Kidney epithelial cell (primary cell): ENCODE measurements at places on chromosomes 7 and 10. TPM values are rescaled to one million over a fixed set of nuclear protein-coding genes. Genes with fewer than 3 reads are reported as not detected.

DNA sequence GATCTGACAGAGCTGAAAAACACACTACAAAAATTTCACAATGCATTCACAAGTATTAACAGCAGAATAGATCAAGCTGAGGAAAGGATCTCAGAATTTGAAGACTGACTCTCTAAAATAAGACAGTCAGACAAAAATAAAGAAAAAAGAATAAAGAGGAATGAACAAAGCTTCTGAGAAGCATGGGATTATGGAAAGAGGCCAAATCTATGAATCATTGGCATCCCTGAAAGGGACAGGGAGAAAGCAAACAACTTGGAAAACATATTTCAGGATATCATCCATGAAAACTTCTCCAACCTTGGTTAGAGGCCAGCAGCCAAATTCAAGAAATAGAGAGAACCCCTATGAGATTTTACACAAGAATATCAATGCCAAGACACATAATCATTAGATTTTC lies 804.8 kb upstream of the IGFBP3 start:
- no peak for DNase-seq

DNA sequence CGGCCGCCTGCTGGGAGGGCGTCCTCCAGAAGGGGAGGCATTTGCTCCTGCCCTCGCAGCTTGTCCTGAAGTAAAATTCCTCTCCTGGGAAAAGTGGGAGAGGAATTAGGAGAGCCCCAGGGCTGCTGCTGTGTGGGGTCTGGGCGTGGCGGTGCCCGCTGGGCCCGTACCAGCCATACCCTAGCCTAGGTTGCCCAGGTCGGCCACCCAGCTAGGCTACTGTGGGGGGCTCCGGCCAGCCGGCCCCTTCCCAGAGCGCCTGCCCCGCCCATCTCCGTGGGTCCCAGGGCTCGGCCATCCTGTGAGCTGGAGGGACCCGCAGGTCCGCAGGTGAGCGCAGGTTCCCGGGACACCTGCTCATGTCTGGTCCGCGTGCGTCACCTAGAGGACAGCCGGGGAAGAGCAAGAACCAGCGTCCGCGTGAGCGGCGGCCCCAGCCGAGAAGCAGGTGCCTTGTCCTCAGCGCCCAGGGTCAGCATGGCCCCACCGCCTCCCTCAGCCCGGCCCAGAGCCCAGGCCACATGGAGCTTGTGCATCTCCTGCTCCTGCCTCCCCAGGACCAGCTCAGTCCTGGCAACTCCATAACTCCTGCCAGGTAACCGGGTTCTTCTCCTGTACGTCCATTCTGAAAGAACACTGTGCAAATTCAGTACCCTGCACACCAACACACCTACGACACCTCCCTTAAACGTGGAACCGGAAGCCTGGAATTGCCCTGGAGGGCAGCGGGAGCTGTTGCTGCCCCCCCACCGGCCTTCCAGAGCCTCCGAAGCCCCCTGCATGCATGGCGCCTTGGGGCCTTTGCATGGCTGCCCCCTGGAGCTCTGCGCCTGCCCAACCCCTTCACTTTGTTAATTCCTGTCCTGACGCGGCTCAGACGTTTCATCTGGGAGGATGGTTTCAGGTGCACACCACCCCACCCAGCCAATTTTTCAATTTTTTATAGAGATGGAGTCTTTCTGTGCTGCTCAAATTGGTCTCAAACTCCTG lies 22.8 kb upstream of the FOXL3 start:
- no peak for DNase-seq

DNA sequence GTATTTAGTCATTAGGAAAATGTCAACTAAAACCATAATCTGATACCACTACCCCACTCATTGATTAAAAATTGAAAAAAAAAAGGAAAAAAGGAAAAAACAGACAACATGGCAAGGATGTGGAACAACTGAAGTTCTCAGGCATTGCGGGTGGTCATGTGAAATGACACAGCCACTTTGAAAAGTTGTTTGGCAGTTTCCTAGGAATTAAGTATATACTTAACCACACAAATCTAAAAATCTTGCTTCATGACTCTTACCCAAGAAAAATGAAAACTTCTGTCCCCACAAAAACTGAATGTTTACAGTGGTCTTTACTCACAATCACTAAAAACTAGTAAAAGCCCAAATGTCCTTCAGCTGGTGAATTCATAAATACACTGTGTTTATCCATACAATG lies 254.5 kb downstream of the AHR start:
- no peak for DNase-seq

- no peak for DNase-seq
Observed at GRCh38 chr10:111017098-111017497, 59.7 kb upstream of the ADRA2A start.

ORAI2 gene
- 47.2 and 56.2 TPM in 2 replicates for total RNA-seq

SCIN gene
- 8.6 and 14.7 TPM in 2 replicates for total RNA-seq
